ENCODE measurements at places on chromosomes 11 and 22.

- DNase-seq: no peak
Measured at GRCh38 chr11:110921742-110922521, 209.7 kb upstream of the ARHGAP20 start.

DNA sequence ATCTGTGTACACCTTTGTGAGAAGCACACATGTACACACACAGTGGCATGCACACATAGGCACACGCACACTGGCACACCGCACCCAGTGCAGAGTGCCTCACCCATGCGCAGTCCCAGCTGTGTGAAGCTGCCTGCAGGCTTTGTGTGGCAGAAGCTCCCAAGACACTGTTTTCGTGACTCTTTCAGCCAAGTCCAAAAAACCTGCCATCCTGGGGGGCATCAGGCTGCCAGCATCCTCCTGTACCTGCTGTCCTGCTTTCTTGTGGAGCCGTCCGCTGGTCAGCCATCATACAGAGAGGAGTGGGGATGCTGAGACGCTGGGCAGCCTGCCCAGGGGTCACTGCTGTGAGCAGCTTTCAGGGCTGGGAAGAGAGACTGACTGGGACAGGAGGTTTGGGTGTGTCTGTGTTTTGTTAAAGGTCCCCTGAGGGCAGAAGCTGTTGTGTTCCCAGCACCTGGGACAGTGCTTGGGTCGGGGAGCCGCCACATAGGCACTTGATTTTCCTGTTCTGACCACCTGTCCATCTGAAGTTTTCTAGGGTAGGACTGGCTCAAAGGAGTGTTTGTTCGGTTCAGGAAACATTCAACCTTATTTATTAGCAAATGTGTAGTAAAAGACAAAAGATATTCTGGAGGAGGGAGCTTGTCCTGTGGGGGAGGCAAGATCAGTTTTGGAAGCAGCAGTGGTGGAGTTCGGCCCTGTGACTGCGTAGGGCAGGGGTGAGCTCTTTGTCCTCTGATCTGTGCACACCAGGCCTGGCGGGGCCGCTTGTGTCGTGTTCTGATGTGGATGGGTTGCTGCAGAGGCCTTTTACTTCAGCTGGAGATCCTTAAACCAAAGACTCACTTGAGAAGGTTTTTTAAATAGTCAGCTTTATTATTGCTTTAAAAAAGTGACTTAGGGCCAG lies 29.7 kb downstream of the AP2A2 start:
- no peak for DNase-seq

- DNase-seq: no peak
Measured at GRCh38 chr22:23837496-23837859, 1.3 kb downstream of the DERL3 start.

- DNase-seq: no peak
Measured at GRCh38 chr11:20025332-20025840, 134.9 kb downstream of the DBX1 start.

DNA sequence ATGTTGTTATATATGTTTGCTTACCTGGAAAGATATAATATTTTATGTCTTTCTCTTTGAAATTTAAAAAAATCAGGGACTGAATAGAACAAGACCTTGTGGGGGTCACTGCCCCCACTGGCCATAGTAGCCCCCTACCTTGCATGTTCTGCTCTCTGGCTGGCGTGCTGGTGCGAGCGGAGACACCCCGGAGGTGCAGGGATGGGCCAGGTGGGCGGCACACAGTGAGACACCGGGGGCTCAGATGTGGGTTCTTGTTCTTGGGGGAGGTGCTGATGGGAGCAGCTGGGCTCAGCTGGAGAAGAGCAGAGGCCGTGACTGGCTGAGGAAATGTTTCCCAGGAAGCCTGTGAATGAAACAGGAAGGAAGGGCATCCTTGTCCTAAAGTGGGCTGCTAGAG lies 20.2 kb downstream of the GAB4 start:
- no peak for DNase-seq

DNA sequence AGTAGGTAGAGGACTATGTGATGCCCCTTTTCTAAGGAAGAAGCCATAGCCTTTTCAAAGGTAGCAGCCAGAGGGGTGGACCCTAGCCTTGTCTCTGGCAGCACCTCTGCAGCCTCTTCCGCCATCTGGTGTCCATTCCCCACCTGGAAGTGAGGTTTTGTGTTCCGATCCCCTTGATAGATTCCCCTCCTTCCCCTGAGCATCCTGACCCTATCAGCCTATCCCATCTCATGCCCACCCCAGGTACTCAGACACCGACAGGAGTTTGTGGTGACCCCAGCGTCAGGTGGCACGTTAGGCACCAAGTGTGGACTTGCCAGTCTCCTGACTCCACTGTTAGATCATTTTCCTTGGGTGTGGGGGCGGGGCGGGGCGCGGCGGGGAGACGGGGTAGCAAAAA lies 398 bp upstream of the FAM89B start:
- no peak for DNase-seq
